NAMALWA (cell line): ENCODE measurements at places on chromosomes 5 and 9.

- no peak for DNase-seq
These were observed 84.2 kb downstream of the GIN1 start for GRCh38 chr5:103035701-103036100.

GRCh38 chr5:171762903-171763302 is 22.7 kb upstream of the SMIM23 start:
- DNase-seq = no peak

DNA sequence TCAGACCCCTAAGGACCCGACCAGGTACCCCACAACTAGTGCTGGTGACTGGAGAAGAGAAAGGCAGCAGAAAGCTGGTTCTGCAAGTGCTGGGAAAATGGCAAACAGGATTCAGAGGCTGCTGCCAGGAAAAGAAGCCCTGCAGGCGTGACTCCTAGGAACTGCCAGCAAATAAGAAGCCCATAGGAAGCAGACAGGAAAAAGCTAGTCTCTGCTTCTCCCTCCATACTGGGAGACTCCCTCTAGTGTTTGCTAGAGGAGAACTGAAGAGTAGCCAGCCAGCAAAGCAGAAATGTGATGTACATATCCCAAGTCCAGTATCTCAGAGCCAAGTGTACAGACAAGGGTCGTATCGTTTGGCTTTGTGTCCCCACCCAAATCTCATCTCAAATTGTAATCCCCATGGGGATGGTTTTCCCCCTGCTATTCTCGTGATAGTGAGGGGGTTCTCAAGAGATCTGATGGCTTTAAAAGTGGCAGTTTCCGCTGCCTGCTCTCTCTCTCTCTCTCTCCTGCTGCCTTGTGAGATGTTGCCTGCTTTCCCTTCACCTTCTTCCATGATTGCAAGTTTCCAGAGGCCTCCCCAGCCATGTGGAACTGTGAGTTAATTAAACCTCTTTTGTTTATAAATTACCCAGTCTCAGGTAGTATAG is 38.1 kb upstream of the TUSC1 start:
- peak; percentile 21 for DNase-seq

GRCh38 chr9:117191504-117192261 is 223.2 kb downstream of the ASTN2 start:
- no peak for DNase-seq
